ENCODE measurements at places on chromosomes 2 and 18.

- DNase-seq: no peak
Observed at GRCh38 chr2:233413559-233414272, 59.4 kb downstream of the DGKD start.

DNA sequence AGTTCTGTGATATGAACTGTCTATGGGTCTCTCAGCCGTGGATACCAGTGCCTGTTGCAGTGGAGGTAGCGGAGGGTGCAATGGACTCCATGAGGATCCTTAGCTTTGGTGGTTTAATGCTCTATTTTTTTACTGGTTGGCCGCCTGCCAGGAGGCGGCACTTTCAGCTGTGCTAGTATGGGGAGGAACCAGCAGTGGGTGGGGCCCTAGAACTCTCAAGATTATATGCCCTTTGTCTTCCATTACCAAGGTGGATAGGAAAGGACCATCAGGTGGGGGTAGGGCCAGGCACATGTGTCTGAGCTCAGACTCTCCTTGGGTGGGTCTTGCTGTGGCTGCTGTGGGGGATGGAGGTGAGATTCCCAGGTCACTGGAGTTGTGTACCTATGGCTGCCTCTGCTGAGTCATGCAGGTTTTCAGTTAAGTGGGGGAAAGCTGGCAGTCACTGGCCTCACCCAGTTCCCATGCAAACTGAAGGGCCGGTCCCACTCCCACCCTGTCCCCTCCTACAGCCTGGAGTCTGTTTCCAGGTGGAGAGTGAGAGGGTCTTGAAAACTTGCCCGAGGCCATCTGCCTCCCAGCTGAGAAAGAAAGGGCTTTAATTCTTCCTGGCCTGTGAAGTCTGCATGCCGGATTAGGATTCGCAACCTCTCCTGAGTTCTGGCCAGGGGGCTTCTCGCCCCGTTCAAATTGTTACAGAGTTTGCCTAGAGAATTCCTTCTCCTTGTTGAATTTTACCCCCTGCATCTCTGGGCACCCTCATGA is 14.5 kb downstream of the KCNS3 start:
- no peak for DNase-seq

GRCh38 chr2:74201596-74201995 is 3.2 kb downstream of the MTHFD2 start:
- no peak for DNase-seq

- no peak for DNase-seq
Observed at GRCh38 chr2:28407976-28408690, 15.5 kb downstream of the FOSL2 start.

DNA sequence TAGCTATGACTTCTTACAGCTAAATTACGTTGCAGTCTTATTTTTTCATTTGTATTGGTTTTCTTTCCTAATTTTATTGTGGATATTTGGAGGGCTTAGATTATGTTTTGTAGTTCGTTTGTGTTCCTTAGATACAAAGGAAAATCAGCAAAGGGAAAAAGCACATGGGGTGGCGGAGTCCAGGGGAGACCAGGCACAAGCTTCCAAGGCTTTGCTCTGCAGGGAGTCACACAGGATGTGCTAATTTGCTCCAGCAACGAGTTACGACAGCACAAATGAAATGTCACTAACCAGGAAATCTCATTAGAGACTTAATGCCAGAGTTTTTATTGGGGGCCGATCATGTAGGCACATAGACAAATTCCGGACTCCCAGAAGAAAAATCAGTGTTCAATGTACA is 60.5 kb upstream of the CABYR start:
- no peak for DNase-seq

- DNase-seq: no peak
Observed at GRCh38 chr2:27509326-27509725, 12.7 kb downstream of the GCKR start.

GRCh38 chr18:79607361-79607952 is 72.1 kb upstream of the CTDP1 start:
- no peak for DNase-seq

- DNase-seq: no peak
Observed at GRCh38 chr2:10333247-10333613, 30.5 kb downstream of the HPCAL1 start.

GRCh38 chr18:75530566-75531211 is 103.2 kb upstream of the SMIM21 start:
- no peak for DNase-seq

GRCh38 chr2:34104601-34105000 is 505.5 kb upstream of the FAM98A start:
- DNase-seq: no peak

GRCh38 chr18:33605250-33605649 is 27.2 kb downstream of the ASXL3 start:
- DNase-seq: no peak

- no peak for DNase-seq
Observed at GRCh38 chr2:85601771-85602475, 575 bp downstream of the TMEM150A start.

GRCh38 chr2:181589779-181590178 is 67.1 kb downstream of the CERKL start:
- DNase-seq: no peak

GRCh38 chr2:114543236-114543766 is 100.9 kb downstream of the DPP10 start:
- DNase-seq: no peak

- no peak for DNase-seq
Observed at GRCh38 chr2:15832849-15833680, 107.3 kb upstream of the MYCN start.

- no peak for DNase-seq
Observed at GRCh38 chr2:148391324-148391723, 253.2 kb upstream of the EPC2 start.

DNA sequence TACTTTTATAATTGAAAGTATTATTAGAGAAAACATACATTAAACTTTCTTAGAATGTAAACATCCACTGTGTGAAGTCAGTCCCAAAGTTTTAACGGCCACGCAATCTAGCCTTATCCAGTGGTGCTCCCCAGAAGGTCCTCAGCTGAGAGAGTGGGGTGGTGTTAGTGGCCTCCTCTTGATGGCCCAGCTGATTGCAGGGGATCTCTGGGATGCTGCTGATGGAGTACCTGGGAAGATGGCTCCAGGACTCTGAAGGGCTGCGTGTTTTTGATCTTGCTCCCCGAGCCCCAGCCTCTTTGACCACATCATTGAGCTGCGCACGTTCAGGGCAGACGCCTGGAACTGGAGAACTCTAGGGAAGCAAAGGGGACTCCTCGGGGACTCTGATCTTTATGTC is 181.4 kb downstream of the FAM210A start:
- DNase-seq: no peak

DNA sequence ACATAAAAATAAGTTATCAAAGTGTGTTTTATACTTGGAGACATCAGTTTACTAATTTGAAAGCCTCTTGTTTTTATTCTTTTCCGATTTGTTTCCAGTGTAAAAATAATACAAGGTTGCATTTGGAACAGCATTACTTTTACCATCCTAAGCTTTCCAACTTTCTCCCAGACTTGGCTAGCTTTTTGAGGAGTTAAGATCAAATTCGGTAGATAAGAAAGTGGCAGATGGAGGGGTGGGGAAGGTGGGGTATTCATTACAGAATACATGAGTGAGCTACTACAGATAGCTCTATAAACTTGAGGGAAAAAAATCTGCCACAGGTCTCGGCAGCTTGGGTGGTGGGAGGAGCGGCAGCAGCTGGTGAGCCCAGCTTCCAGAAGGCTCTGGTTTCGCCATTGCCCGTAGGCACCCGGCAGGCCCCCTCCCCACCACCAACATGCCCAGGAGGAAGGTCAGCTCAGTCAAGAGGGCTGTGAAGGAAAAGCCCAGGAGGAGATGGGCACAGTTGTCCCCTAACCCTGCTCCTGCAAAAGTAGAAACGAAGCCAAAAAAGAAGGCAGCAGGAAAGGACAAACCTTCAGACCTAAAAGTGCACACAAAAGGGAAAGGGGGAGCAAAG is 18.6 kb upstream of the RMC1 start:
- no peak for DNase-seq

GRCh38 chr2:226881287-226881686 is 45.4 kb downstream of the RHBDD1 start:
- no peak for DNase-seq

GRCh38 chr2:157184161-157184895 is 73.2 kb upstream of the GALNT5 start:
- DNase-seq: no peak

GRCh38 chr18:3455907-3456685 is 6.1 kb downstream of the TGIF1 start:
- no peak for DNase-seq

DNA sequence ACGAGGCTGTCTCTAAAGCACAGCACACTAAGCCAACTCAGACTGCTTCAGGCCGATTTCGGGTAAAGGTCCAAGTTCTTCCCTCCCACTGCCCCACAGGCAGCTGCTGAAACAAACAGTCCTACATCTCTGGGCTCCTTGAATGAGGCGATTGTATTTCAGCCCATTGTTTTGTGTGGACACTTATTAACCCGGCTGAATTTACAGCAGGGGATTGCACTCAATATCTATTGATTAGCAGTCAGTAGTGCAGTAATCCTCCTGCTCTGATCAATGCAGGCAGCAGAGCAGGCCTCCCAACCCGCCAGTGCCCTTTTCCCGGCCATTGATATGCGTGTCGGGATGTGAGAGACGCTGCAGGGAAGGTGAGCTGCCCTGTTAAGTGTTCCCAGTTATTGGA is 330.1 kb downstream of the CMPK2 start:
- DNase-seq: no peak

GRCh38 chr2:207395535-207396251 is 134.1 kb upstream of the CREB1 start:
- DNase-seq: no peak

- DNase-seq: no peak
Observed at GRCh38 chr18:840023-840408, 28.0 kb upstream of the YES1 start.

- no peak for DNase-seq
Observed at GRCh38 chr2:46001741-46002506, 295.3 kb upstream of the EPAS1 start.

DNA sequence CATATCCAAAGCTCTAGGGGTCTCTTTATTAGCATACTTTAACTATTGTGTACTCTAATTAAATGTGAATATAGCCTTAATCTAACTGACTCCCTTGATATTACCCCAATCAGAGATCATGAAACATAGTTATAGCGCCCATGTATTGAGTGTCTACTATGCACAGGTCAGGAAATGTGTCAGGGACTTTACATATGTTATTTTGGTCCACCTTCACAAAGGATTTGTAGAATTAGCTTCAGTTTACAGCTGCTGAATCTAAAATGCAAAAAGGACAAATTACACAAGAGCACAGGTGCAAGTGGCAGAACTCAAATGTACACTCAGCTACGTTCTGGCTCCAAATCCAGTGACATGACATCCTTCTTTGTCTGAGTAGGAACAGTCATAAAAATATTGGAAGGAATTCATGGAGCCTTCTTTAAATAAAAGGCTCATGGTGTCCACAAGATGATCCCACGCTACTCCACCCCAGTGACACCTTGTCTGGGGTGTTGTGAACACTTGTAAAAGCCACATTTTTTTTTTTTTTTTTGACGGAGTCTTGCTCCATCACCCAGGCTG is 38.7 kb upstream of the ATL2 start:
- no peak for DNase-seq

GRCh38 chr2:219434718-219435525 is at the start of gene SPEG:
Gene SPEG (plus strand): TSS chr2:219434843. CDS start chr2:219434978, 135 bp downstream.
- no peak for DNase-seq

- DNase-seq: no peak
Observed at GRCh38 chr2:238090887-238091286, 9.3 kb upstream of the ESPNL start.
